Activated CD4-positive, alpha-beta T cell treated with anti-CD3 and anti-CD28 coated beads, Interleukin-2, amount 10 ng/mL, durations not matched to agents 7 days and 5 days (primary cell): ENCODE measurements at places on chromosomes 16 and 17. TPM values are rescaled to one million over a fixed set of nuclear protein-coding genes. Genes with fewer than 3 reads are reported as not detected.

- DNase-seq, result no peak
- no peaks in the 10 kb centered on the region for H3K27me3 ChIP-seq
- no peak overlapping the region for H3K4me3 ChIP-seq
- H3K36me3 ChIP-seq, result no peaks in the 10 kb centered on the region
- no peaks in the 10 kb centered on the region for H3K4me1 ChIP-seq
Observed at GRCh38 chr16:79982361-79982760, 381.8 kb upstream of the MAF start.

DNA sequence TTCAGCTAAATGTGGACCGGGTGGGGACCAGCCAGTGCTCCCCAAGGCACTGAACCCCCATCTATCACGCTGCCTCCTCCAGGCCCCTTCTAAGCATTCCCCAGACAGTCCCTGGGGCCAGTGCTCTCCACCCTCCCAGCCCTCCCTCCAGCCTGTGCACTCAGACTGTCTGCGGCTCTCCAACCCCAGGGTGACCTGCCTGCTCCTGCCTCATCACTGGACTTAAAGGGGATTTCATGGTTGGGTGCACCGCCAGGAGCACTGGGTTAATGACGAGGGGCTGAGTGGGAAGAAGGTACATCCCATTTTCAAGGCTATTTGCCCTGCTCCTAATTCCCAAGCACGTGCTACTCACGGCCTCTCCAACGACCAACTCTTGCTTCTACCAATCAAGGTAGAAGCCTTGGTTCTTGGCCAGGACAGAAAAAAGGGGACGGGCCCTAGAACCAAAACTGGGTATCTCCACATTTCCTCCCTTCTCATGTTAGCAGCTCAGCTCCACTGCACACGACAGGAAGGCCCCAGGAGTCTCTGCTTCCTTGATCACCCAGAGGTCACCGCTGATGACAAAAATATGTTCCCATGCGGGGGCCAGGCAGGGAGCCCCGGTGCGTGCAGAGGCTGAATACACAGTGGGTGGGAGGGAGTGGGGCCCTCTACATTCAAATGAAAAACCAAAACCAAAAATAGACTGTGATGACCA, 3.5 kb upstream of the ABR start:
- DNase-seq, result no peak

CDC42EP4 gene
- 1.7 TPM for total RNA-seq

TEDC2 gene
- 21.4 TPM for total RNA-seq
